ENCODE measurements at places on chromosomes 5 and 9.

DNA sequence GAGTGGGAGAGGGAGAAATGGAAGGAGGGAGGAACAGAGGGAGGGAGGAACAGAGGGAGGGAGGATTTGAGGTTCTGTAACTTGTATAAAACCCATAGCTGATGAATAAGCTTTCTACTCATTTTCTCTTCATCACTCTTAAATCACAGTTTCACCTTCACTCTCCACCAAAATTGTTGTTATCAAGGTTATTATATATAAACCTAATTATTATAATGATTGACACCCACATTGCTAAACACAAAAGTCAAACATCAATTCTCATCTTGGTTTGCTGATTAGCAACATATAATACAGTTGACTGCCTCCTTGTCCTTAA, 229.0 kb upstream of the PAPPA start:
- no peak for DNase-seq

GRCh38 chr5:132546108-132546507, 2.8 kb upstream of the IL5 start:
- DNase-seq, result no peak

- no peak for DNase-seq
Measured at GRCh38 chr9:124037790-124038189, 26.2 kb downstream of the LHX2 start.

- DNase-seq, result no peak
Measured at GRCh38 chr5:124627815-124628595, 118.4 kb downstream of the ZNF608 start.

DNA sequence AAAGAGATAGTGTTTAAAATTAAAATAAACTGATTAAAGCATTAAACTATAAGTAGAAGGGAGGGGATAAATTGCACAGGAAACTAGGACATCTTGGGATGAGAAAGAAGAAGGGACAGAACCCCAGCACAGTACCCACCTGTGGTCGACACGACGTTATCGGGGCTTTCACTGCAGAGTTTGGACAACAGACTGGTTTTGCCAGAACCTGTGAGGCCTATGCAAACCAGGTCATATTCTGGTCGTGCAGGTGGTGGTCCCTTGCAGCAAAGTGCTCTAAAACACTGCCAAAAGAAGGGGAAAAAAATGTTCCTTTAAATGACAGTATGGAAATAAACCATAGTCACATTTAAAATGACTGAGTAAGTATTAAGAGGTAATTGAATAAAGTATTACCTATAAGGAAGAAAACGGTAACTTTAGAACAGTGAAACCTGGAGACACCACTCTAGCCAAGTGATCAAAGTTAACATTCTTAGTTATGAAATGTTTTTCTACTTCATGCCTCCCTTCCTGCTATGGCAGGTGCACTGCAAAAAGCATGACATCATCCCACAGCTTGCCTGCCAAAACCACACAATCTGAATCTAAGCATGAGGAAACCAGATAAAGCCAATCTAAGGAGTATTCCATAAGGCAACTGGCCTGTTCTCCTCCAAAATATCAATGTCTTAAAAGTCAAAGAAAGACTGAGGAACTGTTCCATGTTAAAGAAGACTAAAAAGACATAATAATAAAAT, 138.6 kb downstream of the ARL15 start:
- DNase-seq, result no peak

GRCh38 chr9:120970244-120970643, 43.6 kb upstream of the TRAF1 start:
- no peak for DNase-seq

- no peak for DNase-seq
Measured at GRCh38 chr5:61251874-61252642, 80.0 kb upstream of the ZSWIM6 start.

- no peak for DNase-seq
Measured at GRCh38 chr9:137772281-137772873, 105.2 kb upstream of the CACNA1B start.

DNA sequence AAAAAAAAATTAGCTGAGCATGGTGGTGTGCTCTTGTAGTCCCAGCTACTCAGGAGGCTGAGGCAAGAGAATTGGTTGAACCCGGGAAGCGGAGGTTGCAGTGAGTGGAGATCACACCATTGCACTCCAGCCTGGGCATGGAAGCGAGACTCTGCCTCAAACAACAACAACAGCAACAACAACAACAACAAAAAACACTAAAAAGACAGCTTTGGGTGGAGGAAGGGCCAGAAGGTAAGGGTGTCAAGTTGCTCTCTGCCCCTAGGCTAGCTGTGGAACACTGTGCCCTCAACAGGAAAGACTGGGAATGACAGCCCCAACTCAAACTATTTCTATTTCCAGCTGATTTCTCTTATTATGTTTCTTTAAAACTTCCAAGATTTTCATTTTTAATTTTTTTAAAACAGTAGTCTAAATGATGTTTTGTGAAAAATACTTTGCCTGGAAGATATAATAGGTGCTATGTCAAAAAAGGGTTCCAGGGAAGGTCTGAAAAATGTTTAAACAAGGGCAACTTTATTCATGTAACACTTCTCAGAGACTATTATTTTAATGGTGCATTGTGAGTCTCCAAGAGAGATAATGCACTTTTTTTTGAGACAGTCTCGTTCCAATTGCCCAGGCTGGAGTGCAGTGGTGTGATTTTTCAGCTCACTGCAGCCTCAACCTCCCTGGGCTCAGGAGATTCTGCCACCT, 29.9 kb downstream of the CLINT1 start:
- DNase-seq, result no peak

- no peak for DNase-seq
Measured at GRCh38 chr9:121281614-121282276, 13.8 kb downstream of the GSN start.

DNA sequence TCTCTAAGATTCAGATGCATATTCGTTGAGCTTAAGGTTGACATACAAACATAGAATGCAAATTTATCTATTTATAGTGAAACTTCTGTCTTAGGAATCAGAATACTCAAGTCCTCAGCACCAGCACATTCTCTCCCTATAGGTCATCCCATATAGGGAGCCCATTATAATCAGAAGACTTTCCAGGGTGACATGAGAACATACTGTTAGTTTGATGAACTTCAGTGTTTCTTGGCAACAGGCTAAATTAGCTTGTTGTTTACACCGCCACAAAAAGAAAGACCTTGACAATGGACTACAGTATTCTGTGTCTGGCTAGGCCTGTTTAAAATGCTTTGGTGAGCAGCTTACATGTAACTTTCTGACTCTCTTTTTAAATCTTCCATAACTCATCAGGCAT, 104.2 kb downstream of the TAF11L14 start:
- no peak for DNase-seq

DNA sequence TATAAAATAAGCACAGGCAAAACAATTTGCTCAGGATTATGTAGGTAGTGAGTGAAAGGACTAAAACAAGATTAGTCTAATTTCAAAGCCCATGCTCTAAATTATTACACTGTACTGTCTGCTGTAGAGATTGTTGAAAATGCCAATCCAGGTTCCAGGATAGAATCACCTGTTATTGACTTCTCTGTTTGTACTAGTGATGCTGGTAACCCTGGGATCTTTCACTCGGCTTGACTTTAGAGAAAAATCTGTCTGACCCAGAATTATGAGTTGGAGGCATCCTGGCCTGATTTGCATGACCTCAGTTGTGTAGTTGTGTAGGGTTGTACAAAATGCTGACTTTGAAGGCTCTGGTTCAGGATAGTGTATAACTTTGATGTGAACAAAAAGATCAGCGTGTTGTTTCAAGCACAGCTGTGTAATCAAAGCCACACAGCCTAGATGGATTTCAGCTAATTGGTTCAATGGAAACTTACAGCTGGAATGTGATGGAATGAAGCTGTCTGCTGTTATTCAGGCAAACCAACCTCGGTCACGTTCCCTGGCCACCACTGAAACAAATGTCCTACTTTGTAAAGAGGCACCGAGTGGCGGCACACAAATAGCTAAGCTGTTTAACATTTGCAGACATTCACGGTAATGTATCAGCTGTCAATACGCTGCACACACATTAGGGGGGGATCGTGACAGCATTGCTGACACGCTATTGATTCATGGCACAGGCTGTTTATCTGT, 340.3 kb downstream of the KCTD16 start:
- no peak for DNase-seq

- no peak for DNase-seq
Measured at GRCh38 chr5:68254810-68255209, 39.3 kb downstream of the PIK3R1 start.

DNA sequence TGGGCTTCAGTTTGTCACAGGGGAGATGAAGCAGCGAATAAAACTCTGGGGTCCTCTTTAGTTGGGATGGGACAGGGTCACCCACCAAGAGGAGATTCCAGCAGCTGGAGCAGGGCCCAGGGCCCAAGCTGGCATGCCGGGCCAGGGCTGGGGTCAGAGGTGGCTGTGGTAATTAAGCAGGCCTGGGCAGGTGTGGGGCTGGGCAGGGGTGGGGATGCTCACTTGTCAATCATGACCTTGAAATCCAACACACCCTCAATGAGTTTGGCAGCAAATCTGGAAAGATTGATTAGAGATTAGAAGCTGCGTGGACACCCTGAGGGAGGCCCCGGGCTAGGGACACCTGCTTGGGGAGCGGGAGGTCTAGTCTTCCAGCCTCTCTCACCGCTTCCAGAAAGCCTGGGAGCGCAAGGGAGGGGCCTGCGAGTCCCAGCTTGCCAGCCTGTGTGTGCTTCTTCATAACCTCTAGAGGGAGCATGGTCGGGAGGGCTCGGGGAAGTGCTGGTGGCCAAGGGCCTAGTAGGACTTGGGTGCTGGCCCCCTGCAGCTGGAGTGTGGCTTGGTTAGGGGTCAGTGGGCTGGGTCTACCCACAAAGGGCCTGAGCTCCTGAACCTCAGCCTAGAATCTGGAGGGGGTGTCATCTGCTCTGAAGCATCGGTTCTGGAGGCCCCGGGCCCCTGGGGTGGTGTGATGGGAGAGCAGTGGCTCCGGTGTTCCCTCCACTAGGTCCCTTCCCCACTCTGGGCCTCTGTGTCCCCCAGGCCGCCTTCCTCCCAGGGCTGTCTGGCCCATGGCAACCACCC, 7.6 kb downstream of the CRAT start:
- no peak for DNase-seq

GRCh38 chr5:81965524-81965923, 6.3 kb upstream of the ATG10 start:
- no peak for DNase-seq

DNA sequence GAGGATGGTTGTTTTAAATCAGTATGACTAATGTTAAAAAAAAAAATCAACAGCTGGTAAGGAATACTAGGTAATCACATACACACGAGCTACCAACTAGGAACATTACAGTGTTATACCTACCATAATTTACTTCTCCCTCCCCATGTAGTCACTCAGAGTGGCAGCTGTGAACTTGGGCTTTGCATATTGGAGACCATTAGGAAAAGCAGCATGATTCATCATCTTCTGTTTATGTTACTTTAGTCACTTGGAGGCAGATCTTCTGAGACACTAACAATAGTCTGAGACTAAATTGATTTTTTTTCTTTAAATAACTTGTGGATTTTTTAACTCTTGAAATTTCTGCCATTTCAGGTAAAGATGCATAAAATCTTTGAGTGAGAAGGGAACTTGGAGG, 141.5 kb upstream of the NR4A3 start:
- no peak for DNase-seq

DNA sequence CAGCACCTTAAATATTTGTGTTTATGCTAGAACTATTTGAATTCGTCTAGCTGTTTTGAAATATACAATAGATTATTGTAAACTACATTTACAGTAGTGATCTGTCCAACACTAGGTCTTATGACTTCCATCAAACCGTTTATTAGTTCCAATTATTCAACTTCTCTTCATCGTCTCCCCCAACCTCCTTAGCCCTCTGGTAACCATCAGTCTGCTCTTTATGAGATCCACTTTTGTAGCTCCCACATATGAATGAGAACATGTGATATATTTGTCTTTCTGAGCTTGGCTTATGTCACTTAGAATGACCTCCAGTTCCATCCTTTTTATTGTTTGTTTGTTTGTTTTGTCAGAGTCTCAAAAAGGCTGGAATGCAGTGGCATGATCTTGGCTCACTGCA, 11.8 kb downstream of the DMXL1 start:
- no peak for DNase-seq

DNA sequence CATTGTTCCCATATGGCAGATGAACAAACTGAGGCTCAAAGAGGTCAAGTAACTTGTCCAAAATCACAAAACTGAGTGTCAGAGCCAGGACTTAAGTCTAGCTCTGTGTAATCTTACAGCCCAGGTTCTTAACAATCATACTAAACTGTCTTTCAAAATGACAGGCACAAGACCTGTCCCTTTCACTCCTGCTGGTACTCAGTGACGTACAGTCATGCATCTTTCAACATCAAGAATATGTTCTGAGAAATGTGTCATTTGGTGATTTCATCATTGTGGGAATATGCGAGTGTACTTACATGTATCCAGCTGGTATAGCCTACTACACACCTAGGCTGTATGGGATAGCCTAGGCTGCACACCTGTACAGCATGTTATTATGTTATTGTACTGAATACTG, 646.8 kb upstream of the WWC1 start:
- DNase-seq, result no peak

GRCh38 chr5:67374378-67374777, 177.8 kb upstream of the CD180 start:
- no peak for DNase-seq

DNA sequence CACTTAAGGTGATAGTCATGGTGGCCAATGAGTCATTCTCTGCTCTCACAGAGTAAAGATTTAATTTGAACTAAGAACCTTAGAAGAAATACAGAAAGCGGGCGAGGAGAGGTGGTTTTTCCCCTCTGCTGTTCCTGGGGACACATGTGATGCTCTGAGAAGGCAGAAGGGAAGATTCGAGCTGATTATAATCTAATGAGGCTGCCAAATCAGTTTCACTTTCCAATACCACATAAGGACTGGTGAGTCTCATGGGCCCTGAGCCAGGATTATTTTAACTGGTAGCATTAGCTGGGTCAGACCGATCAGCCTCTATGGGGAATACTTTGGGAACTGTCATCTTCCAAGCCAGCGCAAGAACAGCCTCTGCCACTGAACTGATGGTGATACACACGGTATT, 116.5 kb downstream of the SLC1A3 start:
- no peak for DNase-seq

- no peak for DNase-seq
Measured at GRCh38 chr5:35153375-35153932, 76.8 kb downstream of the PRLR start.

- no peak for DNase-seq
Measured at GRCh38 chr9:108600896-108601295, 254.9 kb downstream of the ACTL7B start.

- DNase-seq, result no peak
Measured at GRCh38 chr9:108565651-108566378, 290.0 kb downstream of the ACTL7B start.

DNA sequence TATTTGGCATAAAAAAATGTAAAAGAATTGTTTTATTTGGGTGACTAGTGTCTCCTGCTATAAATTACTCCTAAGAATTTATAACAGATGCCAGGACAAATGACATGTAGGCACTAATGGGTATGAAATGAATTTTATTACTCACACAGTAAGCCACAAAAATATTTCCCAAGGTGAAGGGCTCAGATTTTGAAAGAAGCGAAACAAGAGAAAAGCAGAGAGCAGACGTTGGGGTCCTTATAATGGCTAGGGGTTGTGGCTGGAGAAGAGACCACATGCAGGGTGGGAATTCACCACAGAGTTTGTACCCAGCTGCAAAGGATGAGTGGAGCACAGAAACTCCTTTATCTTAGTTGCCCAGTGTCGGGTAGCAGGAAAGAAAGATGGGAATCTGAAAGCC, 45.0 kb upstream of the PRR16 start:
- no peak for DNase-seq

All from activated T-helper 1 cell treated with anti-CD3 and anti-CD28 coated beads, Interleukin-12 subunit alpha, Interleukin-12 subunit beta, Interleukin-2, Interleukin-4 antibody, amounts not matched to agents 30 ng/mL and 10 ng/mL and 1 ng/mL, durations not matched to agents 14 hours and 24 hours and 36 hours (primary cell).